Activated CD8-positive, alpha-beta memory T cell treated with anti-CD3 and anti-CD28 coated beads for 24 hours (primary cell): ENCODE measurements at places on chromosomes 5 and 9.

- no peak for DNase-seq
Observed at GRCh38 chr9:127340721-127341120, 56.2 kb upstream of the SLC2A8 start.

- DNase-seq = no peak
Observed at GRCh38 chr5:74542482-74542881, 98.0 kb downstream of the ENC1 start.

DNA sequence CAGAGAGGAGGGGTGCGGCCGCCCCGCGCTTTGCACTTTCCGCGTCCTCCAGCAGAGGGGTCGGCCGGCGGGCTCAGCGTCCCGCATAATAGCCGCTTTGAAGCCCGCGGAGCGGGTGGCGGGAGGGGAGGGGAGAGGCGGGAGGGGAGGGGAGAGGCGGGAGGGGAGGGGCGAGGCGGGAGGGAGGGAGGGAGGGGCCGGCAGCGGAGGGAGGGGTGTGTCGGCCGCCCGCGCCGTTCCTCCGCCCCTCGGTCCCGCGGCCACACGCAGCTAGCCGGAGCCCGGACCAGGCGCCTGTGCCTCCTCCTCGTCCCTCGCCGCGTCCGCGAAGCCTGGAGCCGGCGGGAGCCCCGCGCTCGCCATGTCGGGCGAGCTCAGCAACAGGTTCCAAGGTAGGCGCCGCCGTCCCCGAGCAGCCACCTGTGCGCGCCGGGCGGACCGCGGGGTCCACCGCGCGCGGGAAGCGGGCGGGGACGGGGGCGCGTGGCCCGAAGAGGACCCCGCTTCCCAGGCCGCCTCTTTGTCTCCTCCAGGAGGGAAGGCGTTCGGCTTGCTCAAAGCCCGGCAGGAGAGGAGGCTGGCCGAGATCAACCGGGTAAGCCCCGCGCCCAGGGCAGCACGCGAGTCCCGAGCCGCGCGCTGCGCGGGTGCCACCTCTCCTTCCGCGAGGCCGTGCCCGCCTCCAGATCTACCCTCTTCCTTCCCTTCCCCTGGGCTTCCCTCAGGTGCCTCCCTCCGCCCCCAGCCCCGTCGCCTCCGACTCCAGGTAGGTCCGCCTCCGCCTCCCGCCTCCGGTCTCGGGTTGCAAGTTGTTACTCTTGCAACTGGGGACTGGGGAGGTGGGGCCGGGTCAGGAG is at the start of gene AIF1L:
Gene AIF1L, plus strand, starts transcription at position 263 of the 857 bp plus-strand sequence. Its CDS starts 99 bp downstream, at position 362.
- DNase-seq = peak; percentile 59

GRCh38 chr9:99852617-99853016 is 30.9 kb downstream of the NR4A3 start:
- no peak for DNase-seq

DNA sequence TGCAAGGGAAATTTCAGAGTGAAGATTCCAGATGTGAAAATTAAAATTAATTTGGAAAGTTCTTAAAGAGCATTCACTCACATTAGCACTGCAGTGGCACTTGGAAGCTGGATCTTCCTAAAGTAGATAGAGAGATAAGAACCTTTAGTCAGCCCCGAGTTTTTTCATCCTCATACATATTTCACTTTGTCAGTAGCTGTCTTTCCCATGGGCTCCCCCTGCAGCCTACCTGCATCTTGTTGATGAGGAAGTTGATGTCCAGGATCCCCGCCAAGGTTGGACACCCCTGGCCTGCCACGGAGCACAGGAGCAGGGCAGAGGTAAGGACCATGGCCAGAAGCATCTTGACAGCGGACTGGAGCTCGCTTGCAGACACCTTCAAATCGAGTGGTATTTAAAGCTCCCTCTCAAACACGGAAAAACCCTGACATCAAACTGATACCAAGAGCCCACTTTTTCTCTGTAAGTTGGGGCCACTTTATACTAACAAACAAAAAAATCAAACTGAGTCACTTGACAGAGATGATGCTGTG is at the start of gene IL9:
Gene IL9, minus strand, starts transcription at position 368 of the 533 bp plus-strand sequence. Its CDS starts 25 bp downstream, at position 343.
- DNase-seq = no peak

- peak; percentile 83 for DNase-seq
Observed at GRCh38 chr5:132426525-132427138, 57.1 kb downstream of the SLC22A5 start.

GRCh38 chr9:113501129-113501686 is 37.7 kb downstream of the RGS3 start:
- no peak for DNase-seq

DNA sequence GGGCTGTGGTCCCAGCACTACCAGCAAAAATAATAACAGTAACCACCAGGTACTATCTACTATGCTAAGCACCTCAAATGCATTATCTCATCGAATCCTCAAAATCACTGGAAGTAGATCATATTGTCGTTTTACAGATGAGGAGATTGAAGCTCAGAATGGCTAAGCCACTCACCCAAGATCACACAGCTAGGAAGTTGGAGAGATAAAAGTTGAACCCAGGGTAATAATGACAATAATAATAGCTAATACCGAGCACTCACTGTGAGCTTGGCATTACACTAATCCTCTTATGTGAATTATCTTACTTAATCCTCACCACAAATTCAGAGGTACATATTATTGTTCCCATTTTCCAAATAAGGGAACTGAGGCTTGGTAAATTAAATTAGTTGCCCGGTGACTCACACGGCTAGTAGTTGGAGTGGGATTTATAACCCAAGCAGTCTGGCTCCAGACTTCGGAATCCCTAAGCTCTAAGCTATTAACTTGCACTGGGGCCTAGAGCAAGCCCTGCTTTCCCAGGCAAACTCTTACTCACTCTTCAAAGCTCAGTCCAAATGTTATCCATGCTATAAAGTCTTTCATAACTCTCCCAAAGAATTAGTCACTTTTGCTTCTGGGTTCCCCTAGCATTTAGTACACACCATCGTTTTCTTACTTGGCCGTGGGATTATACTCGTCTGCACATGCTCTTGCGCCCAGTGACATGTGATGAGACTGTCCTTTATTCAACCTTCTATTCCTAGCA is 3.8 kb downstream of the ARSI start:
- no peak for DNase-seq

GRCh38 chr5:10311595-10312425 is 4.1 kb upstream of the CMBL start:
- DNase-seq = no peak

GRCh38 chr5:138282920-138283742 is 8.7 kb upstream of the GFRA3 start:
- no peak for DNase-seq

- no peak for DNase-seq
Observed at GRCh38 chr5:9361835-9362234, 184.0 kb downstream of the SEMA5A start.

GRCh38 chr9:119827126-119827525 is 457.9 kb upstream of the BRINP1 start:
- DNase-seq = no peak

GRCh38 chr5:71013575-71013974 is 11.6 kb downstream of the NAIP start:
- DNase-seq = no peak

- no peak for DNase-seq
Observed at GRCh38 chr5:7078901-7079300, 317.0 kb upstream of the ADCY2 start.

GRCh38 chr9:75246949-75247348 is 158.6 kb downstream of the OSTF1 start:
- DNase-seq = no peak

- DNase-seq = no peak
Observed at GRCh38 chr5:178378527-178379484, 146.2 kb upstream of the PHYKPL start.
